ENCODE measurements at places on chromosomes 1 and 21.

DNA sequence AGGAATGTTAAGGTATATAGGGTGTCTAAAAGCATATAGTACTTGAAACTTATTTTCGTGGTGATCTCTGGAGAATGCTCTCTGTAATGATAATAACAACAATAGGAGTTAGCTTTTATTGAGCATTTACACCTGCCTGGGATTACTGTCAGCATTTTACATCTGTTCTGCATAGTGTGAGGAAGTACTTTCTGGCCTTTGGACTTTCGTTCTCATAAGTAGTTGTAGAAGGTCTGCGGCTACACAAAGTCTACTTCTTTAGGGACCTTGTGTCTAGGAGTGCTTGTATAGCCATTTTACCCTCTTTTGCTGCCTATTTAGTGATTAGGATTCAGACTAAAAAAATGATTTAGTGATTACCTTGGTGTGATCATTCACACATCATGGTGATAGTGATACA is 103.6 kb upstream of the GPR52 start:
- no peak for DNase-seq

DNA sequence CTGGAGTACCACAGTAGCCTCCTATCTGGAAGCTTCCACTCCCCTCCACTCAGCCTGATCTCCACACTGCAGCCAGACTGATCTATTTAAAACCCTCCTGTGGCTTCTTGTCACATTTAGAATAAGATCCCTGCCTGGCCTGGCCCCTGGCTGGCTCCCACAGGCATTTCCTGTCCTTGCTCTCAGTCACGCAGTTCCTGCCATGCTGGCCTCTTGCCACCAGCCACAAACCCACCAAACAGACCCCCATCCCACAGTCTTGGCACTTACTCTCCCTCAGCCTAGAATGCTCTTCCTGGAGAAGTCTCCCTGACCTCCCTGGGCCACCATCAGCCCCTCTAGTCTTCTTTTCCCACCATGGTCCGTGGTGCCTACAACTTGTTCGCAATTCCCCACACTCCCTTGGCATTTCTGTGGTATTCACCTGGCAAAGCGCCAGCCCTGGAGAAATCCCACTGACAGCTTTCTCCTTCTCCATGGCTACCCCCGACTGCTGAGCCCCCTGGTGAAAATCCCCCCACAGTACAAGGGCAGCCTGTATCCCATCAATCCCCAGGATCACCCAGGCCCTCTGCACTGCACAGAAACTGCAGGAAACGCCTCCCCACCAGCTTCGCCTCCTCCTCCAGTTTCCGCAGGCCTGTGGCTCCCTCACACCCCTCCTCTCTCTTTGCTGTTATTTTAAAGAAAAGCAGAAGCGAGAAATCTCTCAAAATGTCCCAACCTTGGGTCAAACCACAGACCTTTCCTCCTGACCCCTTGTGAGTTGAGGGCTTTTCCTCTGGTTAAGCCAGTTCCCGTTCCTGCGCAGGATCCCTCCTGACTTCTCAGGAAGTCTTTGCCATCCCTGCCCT is 94.5 kb downstream of the SYT2 start:
- DNase-seq = no peak

DNA sequence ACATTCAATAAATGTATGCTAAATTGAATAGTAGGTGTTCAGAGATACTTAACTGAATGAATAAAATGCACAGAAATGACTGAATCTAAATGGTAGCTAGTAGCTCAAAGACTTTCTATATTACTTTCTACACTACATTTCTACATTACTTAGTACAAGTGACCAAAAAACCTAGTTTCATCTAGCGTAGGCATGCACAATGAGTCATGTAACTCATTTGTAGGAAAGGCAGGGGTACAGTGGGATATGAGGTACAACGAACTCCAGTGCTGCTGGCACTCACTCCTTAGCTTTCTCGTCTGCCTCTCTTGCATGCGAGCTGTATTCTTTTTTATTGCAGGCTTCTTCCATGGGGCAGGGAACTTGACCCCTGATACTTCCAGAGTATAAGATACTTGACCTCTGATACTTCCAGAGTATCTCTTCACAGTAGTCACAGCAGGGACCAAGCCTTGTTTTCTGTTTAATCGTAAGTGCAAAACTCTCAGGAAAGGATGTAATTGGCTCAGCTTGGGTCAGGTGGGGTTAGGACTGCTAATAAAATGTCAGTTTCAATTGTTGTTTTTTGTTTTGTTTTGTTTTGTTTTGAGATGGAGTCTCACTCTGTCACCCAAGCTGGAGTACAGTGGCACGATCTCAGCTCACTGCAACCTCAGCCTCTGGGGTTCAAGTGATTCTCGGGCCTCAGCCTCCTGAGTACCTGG is 4.9 kb upstream of the ATP2B4 start:
- DNase-seq = no peak

DNA sequence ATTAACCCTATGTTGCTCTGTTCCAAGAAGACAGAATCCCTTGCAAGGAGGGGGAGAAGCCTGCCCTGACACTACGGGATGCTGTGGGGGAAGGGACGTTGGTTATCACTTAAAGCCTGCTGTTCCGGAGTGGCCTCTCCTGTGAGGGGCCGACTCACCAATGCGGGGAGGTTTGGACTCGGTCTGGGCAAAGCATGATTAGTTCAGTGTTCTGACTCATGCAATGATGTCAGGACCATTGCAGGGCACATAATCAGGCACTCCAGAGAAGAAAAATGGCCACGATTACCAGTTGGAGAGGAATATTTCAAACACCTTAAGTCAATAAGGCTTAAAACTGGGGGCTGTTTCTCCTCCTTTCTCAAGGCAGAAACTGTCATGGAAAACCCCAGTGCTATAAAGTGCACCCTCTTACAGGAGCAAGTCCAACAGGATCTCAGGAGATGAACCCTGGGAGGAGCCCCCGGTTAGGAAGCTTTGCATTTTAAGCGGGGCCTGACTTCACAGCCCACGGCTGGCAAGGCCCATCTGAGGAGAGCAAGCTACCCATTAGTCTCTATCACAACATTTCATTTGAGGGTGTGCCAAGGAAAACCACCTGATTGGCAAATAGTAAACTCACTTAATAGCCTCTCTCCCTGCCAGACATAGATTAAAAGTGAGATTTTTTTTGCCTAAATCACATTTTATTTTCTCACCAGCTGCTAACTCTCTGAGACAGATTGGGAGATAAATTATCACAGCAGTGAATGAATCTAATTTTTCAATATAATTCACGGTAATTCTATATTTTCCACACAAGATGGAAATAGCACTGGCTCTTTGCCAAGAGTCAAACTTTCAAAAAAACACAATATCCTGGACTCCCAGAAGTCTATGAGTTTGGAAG is 202.5 kb downstream of the C1orf94 start:
- DNase-seq = no peak

DNA sequence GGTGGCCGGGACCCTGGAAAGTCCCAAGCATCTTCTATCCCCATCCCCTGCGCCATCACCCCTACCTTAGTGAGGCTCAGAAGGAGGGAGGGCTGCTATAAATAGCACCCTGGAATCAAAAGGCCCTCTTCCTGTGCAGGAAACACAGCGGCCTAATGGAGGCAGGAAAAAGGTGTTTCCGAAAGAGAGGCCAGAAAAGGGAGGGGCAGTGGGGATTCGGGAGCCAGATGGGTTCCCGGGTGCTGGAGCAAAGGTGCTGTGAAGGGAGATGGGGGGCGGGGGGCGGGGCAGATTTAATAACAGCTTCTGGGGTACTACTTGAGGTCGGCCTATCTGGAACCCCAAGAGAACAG is 16.6 kb downstream of the NAV1 start:
- no peak for DNase-seq

DNA sequence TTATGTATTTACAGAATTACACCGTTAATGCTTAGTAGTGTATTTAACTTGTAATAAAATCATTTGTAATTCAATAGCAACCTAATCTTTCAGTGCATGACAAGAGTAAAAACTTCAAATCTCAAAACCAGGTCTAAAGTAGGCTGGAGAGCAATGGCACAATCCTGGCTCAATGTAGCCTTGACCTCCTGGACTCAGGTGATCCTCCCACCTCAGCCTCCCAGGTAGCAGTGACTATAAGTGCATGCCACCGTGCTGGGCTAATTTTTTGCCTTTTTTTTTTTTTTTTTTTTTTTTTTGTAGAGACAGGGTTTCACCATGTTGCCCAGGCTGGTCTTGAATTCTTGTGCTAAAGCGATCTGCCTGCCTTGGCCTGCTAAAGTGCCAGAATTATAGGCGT is 11.3 kb downstream of the IPP start:
- no peak for DNase-seq

- DNase-seq = no peak
Observed at GRCh38 chr21:38349111-38349746, 92.4 kb downstream of the KCNJ15 start.

- no peak for DNase-seq
Observed at GRCh38 chr1:44654621-44655187, 19.6 kb downstream of the TMEM53 start.

DNA sequence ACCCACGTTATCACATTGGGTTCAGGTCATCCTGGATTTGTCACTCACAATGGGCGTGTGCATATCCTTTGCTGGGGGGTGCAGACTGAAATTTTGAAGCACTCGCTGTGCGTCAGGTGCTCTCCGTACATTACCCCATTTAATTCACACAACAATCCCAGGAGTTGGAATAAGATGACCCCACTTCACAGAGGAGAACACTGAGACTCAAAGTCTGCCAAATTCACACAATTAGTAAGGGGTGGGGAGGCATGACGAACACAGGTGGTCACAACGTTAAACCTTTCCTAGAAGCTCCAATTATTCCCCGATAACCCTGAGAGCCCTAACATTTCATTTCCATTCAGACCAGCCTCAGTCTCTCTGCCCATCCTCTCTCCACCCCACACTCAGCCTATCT is 3.8 kb upstream of the S100A2 start:
- DNase-seq = no peak

DNA sequence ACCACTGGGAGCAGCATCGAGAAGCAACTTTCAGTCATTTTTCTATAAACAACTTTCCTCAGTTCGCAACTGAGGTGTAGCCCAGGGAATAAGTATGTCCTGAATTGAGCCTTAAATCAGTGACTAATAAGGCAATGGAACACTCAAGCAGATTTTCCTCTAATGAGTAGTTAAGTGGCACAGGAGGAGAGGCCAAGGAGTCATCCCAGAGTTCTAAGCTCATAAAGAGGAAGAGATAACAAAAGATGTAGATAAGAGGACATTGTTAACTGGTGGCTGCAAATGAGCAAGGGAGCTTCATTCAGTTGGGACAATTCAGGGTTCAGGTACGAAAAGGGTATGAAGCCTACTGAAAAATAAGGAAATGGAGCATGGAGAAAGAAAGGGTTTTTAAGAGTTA is 64.5 kb downstream of the LRRC40 start:
- no peak for DNase-seq

DNA sequence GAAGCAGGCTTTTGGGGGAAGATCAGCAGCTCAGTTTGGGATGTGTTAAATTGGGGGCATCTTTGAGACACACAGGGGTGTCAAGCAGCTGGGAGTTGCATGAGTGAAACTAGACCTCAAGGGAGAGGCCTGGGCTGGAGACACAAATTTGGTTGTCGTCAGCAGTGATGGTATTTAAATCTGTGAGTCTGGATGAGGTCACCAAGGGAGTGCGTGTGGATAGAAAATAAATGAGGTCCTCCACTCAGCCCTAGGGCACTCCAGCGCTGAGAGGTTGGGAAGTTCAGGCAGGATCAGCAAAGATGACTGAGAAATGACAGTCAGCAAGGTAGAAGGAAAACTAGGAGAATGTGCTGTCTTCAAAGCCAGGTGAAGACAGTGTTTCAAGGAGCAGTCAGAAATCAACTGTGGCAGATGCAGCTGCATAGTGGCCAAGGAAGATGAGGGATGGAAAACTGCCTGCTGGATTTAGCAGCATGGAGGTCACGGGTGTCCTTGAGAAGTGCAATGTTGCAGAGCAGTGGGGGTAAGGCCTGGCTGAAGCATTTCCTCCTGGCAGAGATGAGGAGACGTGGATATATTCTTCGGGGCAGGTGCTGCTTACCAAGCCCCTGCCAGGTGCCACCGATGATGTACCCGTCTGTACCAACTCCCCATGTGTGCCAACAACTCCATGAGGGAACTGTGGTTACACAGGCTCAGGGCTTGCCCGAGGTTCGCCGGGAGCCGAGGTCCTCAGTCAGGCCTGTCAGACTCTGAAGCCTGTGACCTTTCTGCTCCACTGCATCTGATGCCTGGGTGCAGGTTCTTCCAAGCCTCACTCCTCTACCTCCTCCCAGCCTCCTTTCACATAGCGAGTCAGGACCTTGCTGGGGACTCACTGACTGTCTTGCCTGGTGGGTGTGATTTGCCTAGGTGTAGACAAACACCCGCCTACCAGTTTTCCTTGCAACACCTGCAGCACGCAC is 11.3 kb downstream of the MAP7D1 start:
- DNase-seq = no peak

- DNase-seq = no peak
Observed at GRCh38 chr1:38296047-38296446, 249.5 kb upstream of the POU3F1 start.

DNA sequence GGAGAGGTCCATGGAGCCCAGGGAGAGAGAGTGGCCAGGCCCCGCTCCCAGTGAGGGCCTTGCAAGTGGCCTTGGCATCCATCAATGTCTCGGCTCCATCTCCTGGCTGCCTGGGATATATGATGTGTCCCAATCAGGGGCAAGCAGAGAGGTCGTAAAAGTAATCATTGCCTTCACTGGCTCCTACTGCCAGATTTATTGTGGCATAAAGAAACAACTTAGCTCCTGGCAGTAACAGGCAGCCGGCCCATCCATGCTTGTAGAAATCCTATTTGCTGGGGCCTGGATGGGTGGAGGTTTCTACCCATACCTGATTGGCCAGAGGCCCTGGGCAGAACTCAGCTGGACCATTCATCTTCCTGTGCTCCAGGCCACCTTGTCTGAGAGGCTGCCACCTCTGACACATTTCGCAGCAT is 272.6 kb downstream of the MATN1 start:
- DNase-seq = no peak

DNA sequence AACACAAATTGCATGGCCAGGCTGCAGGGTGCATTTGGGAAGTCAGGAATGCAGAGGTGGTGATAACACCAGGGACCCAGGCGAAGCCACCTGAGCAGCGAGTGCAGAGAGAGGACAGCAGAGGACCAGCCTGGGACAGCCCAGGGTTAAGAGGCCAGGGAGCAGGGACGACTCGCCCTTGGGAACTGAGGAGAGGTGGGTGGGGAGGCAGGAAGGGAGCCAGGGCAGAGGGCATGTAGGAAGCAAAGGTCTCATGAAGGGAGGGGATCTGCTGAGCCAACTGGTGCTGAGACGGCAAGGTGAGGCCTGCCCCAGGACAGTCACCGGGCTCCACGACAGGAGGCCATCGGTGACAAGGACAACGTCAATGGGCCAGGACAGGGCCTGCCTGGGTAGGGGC is 16.4 kb downstream of the KIF17 start:
- no peak for DNase-seq
